Gastroesophageal sphincter (tissue), 4 donors: ENCODE measurements at places on chromosomes 13 and 19.

DNA sequence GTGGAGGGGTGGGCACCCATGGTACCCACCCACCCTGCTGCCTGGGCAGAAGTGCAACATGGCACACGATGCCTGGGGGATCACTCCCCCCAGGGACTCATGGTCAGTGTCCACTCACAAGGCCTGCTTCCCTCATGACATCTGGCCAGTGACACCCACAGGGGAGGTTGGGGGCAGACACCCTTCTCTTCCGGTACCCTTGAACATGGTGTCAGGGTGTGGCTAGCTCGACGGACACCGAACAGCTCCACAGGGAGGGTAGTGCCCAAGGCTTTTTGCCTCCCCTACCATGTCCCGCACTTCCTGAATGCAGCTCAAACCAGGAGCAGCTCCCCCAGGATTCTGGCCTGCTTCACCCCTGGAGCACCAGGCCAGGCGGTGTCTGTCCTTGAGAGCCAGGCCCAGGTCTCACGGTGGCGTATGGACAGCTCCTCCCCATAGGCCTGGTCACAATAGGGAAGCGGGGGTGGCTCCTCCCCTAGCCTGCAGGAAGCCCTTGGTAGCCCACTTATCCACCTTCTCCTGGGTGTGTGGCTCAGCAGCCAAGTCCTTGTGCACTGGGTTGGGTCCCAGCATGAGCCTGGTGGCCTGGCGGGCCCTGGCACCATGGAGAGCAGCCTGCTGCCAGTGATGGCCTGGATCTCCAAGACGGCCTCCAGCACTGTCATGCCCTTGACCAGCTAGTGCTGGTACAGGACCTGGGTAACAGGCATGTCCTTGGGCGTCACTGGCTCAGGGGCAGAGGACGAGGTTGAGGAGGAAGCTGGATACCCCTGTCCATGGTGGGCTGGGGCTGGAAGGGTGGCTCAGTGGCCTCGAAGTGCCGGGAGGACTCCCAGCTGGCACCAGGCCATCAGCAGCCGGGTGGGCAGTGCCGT, 7.8 kb downstream of the ACP4 start:
- ATAC-seq: no peak

- ATAC-seq: no peak
These were observed 21.0 kb downstream of the TNFSF9 start for GRCh38 chr19:6551607-6552450.

DNA sequence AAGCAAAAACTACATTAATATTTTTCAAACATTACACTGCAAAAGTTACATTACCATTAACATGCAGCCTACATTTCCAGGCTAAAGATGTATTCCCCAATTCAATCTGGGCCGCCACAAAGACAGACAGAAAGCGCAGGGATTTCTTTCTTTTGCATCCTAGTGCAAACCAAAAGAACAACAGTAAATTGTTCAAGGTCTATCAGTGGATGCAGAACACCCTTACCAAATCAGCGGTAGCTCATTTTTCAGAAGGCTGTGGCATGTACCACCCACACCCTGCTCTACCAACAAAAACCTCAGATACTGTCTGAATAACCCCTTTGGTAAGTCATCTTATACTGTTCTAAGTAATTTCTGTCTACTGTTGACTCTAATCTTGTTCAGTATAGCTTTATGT, 3.6 kb downstream of the TPT1 start:
- no peak for ATAC-seq

DNA sequence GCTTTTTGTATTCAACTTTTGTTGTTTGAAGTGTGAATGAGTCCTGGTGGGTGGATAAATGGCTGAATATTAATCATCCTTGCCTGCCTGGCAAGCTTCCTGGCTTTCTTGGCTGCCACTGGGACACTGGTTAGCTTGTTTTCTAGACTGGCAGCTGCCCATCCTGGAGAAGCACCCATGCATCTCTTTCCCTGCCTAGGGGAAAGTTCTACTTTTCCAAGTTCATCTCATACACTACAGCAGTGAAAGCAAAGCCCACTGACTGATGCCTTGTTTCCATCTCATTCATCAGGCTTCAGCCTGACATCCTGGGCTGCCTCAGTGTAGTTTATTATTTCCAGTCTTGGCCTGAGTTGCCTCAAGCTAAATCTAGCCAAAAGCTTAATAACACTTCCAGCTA, 244.8 kb downstream of the PCDH20 start:
- ATAC-seq: no peak

DNA sequence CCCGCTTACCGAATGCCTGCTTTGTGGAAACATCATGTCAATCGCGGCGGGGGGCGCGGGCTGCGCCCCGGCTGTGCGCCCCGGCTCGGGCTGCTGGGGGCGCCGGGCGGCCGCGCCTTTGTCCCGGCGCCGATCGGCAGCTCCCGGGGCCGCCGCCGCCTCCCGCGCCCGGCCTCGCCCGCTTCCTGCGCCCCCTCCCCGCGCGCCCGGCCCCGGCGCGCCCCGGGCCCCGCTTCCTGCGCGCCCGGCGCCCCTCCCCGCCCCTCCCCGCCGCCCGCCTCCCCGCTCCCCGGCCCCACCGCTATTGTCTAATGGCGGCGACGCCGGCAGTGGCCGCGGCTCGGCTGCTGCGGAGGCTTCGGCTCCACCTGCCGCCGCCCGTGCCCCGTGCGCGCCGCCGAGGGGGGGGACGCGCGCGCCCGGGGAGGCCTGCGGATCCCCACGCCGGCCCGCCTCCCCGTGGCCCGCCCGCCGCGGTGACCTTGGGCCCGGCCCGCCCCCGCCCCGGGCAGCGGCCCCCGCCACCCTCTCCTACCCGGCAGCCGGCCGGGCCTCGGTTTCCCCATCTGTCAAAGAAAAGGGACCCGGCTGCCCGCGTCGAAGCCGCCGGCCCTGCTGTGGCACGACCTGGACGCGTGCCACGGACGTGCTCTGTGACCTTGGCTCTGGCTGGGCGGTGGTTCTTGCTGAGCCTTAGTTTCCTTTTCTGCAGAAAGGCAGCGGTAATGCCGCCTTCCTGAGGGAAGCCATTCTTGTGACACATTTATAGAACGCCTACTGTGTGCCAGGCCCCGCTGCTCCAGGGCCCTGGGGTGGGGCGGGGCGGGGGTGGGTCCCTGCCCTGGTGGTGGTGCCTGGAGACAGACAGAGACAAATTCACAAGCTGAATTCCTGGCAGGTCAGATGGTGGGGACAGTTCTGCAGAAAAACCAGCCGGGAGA, at the start of gene TLE5:
Gene TLE5 (minus strand): TSS at position 331 of the 941 bp plus-strand sequence. CDS start 295 bp downstream, at position 36.
- peak; percentile 81 for ATAC-seq

GRCh38 chr19:31057476-31057875, 291.8 kb downstream of the TSHZ3 start:
- ATAC-seq: no peak

- ATAC-seq: no peak
These were observed 77.4 kb upstream of the LRCH1 start for GRCh38 chr13:46475541-46475991.

DNA sequence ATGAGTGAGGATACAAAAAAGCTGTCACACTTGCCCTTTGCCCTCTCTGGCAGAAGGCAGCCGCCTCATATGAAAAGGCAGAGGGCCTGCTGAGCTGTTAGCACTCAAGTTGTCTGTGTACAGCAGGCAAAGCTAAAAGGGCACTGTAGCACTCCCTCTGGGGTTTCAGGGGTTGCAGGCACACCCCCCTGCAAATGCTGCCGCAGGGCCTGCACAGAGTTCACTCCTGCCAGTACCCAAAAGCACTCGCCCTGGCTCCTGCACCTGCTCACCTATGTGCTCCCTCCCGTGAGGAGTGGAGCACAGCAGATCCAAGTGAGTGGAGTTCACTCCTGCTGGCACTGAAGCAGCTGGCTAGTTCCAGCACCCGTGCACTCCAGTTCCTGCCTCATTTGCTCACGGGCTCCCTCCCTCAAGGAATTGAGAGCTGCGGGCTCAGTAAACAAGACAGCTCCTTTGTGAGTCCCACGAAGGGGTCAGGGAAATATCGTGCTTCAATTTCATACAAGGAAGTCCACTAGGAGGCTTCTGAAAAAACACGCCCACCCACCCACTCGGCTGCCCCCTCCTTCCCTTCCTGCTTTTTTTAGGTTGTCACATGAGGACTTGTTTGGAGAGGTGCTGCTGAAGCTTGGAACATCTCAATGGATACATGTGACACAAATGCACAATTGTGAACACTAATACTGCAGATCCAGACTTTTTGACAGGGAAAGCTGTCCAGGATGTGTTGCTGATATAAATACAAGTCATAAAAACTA, 9.9 kb upstream of the RCBTB2 start:
- peak; percentile 86 for ATAC-seq

DNA sequence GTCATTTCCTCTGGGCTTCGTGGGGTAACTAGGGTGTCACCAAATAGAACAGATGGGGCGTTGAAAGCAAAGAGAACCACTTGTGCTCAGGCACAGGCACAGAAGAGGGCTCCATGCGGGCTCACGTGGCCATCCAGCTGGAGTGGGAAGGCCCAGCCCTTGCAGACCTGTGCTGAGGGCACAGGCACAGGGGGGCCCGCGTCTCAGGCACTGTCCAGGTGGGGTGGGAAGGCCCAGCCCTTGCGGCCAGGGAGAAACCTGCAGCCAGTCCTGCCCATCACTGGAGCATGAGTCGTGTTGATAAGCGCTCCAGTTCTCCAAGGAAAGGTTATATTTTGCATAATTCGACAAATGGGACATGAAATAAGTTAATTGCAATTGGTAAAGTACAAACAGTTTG, 57.5 kb downstream of the SLC7A9 start:
- ATAC-seq: no peak

DNA sequence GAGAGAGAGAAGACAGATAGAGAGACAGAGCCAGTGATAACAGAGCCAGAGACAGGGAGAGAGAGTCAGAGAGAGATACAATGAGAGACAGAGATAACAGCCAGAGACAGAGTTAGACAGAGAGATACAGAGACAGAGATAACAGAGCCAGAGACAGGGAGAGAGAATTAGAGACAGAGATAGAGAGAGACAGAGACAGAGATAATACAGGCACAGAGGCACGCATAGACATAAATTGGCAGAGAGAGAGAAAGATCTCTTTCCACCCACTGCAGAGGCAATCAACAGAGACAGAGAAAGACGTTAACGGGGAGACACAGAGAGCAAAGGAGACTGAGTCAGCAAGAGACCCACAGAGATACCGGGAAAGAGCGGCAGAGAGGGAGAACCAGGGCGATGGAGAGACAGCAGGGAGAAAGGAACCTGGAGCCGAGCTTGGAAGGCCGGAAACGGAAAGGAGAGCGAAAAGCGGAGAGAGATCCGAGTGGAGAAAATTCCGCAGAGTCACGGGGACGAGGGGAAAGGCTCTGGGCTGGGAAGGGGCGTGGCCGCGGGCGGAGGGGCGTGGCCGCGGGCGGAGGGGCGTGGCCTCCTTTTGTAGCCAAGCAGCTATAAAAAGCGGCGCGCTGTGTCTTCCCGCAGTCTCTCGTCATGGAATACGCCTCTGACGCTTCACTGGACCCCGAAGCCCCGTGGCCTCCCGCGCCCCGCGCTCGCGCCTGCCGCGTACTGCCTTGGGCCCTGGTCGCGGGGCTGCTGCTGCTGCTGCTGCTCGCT, at the start of gene TNFSF9:
Gene TNFSF9 (plus strand): TSS at position 641 of the 777 bp plus-strand sequence. CDS start 11 bp downstream, at position 652.
- peak; percentile 92 for ATAC-seq

- no peak for ATAC-seq
These were observed 408.3 kb downstream of the KLF5 start for GRCh38 chr13:73467125-73467524.

GRCh38 chr13:30687601-30688000, 47.7 kb upstream of the ALOX5AP start:
- ATAC-seq: no peak

- no peak for ATAC-seq
These were observed 4.4 kb downstream of the IFNL3 start for GRCh38 chr19:39240421-39240820.

GRCh38 chr19:13155472-13156359, 5.5 kb downstream of the IER2 start:
- peak; percentile 11 for ATAC-seq

DNA sequence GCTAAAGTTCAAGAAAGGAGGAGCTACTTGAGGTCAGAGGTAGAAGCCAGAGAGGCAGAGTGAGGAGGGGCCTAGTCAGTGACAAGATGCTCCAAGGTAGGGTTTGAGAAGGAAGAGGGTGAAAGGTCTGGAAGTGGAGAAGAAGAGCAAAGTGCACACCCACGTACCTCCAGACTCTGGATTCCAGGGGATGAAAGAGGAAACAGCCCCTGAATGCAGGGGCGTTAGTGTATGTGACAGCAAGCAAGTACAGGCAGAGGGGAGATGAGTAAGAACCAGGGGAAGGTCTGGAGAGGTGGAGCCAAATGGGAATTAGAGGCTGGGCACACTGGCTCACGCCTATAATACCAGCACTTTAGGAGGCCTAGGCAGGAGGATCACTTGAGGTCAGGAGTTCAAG, 8.7 kb downstream of the RPS28 start:
- ATAC-seq: no peak

- ATAC-seq: no peak
These were observed 157.0 kb downstream of the RNF17 start for GRCh38 chr13:24921003-24921402.

DNA sequence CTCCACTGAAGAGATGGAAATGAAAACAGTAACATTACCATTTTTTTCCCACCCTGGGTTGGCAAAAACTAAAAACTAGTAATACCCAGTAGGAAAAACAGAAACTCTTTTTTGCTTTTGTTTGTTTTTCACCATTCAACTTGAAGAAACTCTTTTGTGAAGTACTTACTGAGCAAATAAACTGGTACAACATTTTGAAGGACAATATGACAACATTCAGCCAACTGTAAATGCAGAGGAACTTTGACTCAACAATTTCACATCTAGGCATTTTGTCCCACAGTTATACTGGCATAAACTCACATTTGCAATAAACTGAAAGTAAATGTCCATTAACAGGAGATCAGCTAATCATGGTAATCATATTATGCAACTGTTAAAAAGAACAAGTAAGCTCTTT, 152.5 kb downstream of the RNF17 start:
- ATAC-seq: no peak
